GM20000 (cell line): ENCODE measurements at places on chromosomes 2 and 18.

DNA sequence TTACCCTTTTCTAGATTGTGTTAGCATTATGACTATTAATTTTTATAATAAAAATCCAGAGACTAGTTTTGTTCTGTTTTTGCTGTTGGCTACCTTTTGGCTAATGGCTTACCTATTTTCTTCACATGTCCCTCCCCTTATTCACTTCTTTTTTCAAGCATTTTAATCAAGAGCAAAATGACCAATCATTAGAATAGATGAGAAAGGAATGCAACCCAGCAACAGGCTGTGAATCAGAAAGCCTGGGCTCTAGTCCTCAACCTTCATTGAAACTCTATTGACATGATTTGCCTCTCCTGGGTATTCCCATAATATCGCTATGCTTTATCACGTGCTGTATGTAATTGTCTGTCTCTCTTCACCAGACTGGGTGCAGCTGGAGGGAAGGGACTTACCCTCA, 370.1 kb downstream of the IRS1 start:
- no peak for DNase-seq

DNA sequence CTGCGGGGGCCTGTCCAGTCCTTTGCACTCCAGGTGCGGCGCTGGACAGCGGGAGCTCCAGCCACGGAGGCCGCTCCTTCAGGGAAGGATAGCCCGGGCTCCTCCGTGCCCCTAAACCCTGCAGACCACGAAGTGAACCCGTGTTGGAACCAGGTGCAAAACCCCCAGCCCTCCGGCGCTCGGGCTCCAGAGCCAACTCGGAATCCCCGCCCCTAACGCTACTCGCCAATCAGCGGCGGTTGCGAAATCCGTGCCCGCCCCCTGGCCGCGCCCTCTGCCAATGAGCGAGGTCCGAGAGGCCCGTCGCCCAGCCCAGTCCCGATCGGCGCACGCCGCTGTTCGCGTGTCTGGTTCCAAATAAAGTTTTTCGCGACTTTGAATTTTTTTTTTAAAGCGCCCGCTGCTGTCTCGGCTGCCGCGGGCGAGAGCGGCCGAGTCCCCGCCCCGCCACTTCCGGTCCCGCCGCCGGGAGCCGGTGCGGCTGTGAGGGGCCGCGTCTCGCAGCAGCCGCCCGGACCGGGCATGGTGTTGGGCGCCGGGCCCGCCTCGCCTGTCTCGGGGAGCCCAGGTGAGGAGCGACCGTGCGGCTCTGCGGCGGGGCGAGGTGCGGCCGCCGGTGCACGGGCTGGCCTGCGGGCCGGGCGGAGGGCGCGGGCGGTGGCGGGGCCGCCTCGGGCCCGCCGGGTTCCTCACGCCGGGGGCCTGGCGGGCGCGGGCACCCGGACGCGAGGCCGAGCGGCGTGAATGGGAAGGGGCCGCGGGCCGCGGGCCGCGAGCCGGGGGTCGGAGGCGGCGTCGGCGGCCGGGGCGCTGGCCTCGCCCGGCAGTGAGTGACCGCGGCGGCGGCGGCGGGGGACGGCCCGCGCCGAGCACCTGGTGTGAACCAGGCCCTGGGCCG, at the start of gene UBE2F:
Gene UBE2F, plus strand, starts transcription at position 450 of the 898 bp plus-strand sequence. CDS start 6,094 bp downstream, outside the sequence.
- peak; percentile 99 for DNase-seq

- DNase-seq, result no peak
These were observed 28.4 kb upstream of the LONRF2 start for GRCh38 chr2:100350661-100351185.

- DNase-seq, result no peak
These were observed 86.0 kb downstream of the DTNB start for GRCh38 chr2:25587361-25587760.

- DNase-seq, result no peak
These were observed 265.5 kb downstream of the RPRM start for GRCh38 chr2:153213022-153213421.
